Stimulated activated CD4-positive, alpha-beta T cell treated with anti-CD3 and anti-CD28 coated beads, Interleukin-4, amount 100 ng/mL, for 24 hours (primary cell): ENCODE measurements at places on chromosomes 13 and 19.

GRCh38 chr19:32197896-32198882, 147.2 kb upstream of the ZNF507 start:
- DNase-seq: no peak

- no peak for DNase-seq
Measured at GRCh38 chr13:105442949-105443699, 1092.3 kb downstream of the EFNB2 start.

- DNase-seq: no peak
Measured at GRCh38 chr13:27411341-27411740, 13.1 kb upstream of the GTF3A start.

DNA sequence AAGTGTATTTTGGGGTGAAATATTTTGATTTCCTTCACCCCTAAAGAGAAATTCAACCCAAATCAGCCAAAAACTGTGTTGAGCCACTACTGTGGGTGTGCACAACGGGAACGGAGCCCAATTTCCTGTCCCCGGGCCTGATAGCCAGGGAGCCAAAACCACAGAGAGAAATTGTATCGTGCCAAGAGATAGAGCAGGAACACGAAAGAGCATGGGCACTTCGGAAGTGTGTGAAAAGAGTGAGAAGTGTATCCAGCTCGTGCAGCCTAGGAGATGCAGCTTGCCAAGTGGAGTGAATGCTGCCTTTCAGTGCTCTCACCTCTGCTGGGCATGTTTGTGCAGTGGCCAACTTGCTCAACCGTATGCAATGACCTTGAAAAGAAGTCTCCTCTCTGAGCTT, 19.4 kb upstream of the PLEKHF1 start:
- DNase-seq: no peak

- no peak for DNase-seq
Measured at GRCh38 chr13:43088093-43088511, 64.7 kb downstream of the DNAJC15 start.

DNA sequence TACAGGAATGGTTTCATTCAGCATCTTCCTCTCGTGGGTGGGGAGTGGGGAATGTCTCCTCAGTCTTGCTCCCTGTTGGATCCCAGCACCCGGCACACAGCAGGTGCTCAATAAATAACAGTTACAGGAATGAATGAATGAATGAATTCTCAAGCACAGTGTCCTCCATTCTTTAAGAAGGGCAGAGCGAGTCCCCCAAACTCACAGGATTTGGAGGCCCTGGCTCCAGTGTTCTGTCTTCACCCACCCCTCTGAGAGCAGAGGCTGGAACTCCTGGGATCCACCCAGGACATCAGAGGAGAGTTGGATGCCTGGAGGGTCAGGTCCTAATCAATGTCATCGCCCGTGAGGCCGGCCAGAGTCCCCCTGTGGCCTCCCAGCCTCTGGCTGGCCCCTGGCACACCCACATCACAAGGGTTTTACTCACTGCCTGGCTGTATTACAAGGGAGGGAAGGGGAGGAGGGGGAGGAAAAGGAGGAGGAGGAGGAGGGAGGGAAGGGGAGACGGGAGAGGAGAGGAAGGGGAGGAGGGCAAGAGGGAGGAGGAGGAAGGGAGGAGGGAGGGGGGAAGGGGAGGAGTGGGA, 8.7 kb upstream of the CREB3L3 start:
- no peak for DNase-seq
